8988T (cell line): ENCODE measurements at places on chromosomes 2 and 18.
A peak's percentile ranks its signal among the peaks of the same experiment; 100 is the strongest.

DNA sequence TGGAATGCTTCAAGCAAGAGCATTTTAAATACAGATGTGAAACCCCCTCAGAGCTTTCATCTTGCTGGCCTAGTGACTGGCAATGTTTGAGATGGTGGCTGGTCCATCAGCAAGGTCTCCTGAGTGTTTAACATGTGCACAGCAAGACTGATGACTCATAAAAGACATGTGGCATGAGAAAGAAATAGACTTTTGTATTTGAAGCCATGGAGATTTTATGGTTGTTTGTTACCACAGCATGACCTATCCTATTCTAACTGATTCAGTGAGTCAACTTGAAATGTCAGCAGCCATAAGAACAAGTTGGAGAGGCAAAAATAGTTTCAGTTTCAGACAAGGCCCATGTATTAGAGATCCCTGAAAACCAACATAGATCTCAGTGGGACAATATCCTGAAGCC is 154.7 kb upstream of the LYPD1 start:
- DNase-seq: no peak

GRCh38 chr2:6780765-6781274 is 84.9 kb downstream of the CMPK2 start:
- no peak for DNase-seq

DNA sequence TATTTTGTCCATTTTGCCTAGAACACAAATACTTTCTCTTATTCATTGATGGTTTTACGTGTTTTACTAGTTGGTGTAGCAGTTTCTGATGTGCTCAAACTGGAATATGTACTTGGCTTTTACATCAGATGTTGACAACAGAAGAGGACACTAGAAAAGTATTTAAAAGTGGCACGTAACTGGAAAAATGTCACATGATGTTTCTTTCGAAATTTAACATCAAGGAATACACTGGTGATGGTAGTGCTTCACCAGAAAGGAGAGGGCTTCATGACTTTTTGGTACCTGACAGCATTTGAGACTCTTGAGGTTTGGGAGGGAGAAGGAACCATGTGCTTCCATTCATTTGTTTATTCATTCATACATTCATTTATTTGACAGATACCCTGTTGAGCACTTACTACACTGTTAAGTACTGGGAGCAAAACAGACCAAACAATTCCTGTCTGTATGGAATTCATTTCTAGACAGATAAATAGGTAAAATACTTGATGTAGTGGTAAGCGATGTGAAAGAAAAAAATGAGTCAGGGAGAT is 1.5 kb downstream of the GIGYF2 start:
- DNase-seq: no peak

- DNase-seq: no peak
Measured at GRCh38 chr18:41753826-41754225, 201.2 kb upstream of the PIK3C3 start.

DNA sequence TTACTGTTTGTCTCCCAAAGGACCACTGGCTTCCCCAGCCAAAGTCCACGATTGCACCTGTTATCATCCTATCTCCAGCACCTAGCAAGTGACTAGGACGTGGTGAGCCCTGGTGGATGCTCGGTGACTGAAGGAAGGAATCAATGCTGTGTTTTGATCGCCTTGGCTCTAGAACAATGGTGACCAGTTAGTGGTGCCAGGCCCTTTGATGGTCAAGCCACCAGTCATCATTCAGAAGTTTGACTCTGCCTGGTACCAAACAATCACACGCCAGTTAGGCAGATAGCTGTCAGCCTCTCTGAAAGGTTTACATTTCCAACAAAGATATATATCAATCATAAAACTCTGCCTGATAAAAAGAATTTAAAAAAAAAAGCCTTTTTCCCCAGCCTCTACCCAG is 244.1 kb downstream of the SH3BP4 start:
- no peak for DNase-seq

- DNase-seq: no peak
Measured at GRCh38 chr2:227653419-227653818, 13.2 kb upstream of the SCYGR5 start.

DNA sequence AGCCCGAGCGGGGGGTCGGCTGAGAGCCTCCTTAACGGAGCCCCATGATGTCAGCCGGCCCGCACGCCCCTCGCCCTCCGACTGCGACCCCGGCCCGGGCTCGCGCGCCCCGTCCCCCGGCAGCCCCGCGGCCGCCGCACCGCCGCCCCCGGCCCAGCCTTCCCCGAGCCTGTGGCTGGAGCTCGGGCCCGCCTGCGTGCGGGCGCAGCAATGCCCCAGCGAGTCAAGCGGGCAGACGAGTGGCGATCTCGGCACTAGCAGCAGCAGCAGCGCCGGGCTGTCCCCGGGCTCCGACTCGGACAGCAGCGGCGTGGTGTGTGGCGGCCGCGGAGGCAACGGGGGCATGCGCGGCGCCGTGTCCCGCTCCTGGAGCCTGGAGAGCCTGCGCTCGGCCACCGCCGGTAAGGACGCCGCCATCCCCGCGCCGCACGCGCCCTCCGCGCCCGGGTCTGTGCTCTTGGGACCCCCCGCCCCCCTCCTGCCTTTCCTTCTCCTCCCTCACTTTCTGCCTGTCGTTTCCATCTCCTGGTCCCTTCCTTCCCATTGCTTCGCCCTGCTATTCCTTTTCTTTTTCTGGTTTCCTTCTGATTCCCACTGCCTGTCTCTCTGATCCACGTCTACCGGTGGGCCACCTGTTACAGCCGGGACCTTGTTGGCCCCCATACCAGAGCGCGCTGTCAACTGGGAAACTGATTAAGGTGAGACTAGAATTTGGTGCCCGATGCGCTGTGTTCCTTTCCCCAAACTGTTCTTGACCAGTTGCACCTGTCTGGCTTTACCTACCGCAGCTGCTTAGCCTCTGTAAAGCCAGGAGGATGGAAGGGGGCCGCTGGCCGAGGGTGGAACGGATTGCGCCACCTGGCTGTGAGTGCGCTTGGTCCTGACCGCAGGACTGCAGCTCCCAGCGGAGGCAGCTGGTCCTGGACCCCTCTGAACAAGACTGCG is 127.4 kb downstream of the ARHGEF4 start:
- peak; percentile 52 for DNase-seq
